NCI-H2227 treated with DMSO at 0.1 percent for 48 hours (cell line): ENCODE measurements at places on chromosomes 1 and 21.

GRCh38 chr1:94983171-94983739 is 56.3 kb upstream of the CNN3 start:
- DNase-seq: no peak

DNA sequence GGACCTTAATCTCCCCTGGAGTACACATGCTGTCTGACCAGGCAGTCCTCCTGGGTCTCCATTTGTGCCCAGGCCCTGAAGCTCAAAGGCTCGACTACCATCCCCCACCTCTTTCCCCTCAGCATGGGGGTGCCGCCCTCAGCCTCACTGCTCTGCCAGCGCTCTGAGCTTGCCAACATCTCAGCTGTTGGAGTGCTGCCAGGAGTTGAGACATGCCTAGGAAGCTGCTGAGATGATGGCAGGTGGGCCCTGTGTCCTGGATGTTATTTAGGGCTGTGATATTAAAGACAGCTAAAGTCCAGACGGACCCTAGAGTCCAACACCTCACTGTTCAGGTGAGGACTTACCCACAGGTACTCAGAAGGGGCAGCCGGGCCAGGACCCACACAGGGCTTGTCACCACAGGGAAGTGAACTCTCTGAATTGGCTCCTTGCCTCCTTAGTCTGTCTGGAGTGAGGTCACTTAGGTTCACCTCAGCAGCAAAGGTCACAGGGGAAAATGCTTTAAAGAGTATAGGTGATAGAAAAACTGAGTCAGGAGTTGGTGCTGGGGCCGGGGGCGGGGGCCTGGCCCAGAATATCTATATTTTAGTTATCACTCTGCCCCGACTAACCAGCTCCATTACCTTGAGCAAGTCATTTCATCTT is 19.7 kb upstream of the KCNC4 start:
- DNase-seq: no peak

GRCh38 chr1:3244927-3245315 is 175.9 kb downstream of the PRDM16 start:
- no peak for DNase-seq

- no peak for DNase-seq
Observed at GRCh38 chr1:196955926-196956325, 12.4 kb downstream of the CFHR2 start.

GRCh38 chr1:210505601-210506496 is 177.1 kb downstream of the HHAT start:
- DNase-seq: no peak

- no peak for DNase-seq
Observed at GRCh38 chr1:160859166-160859565, 3.5 kb downstream of the CD244 start.

DNA sequence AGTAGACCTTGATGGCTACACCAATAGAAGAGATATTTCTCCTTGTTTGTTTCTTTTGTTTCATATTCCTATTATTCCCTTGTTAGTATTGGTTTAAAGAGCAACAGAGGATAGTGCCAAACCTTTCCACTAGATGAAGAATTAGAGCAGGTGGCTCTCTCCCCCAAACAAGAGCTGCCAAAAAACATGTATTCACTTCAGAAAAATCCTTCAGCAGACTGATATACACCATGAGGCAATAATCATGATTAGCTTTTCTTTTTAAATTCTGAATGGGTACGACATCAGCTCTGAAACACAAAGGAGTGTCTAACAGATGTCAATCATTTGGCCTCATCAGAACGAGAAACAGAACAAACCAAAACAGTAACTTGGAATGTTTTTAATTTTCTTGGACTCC is 67.3 kb upstream of the MAP10 start:
- no peak for DNase-seq

DNA sequence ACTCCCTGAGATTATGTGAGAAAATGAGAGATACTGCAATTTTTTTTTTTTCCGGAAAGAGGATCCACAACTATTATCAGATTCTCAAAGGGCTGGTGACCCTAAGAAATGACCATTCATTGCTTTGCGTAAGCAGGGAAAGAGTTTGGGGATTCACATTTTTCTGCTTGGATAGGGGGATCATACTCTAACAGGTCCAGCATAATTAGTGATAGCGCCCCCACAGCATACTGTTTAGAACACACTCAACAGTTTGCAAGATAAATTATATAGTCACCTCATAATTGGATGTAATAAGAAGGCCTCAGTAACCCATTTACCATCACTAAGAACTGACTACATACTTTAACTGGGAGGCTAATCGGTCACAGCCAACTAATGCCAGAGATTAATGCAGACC is 1.9 kb downstream of the CCT3 start:
- DNase-seq: no peak

DNA sequence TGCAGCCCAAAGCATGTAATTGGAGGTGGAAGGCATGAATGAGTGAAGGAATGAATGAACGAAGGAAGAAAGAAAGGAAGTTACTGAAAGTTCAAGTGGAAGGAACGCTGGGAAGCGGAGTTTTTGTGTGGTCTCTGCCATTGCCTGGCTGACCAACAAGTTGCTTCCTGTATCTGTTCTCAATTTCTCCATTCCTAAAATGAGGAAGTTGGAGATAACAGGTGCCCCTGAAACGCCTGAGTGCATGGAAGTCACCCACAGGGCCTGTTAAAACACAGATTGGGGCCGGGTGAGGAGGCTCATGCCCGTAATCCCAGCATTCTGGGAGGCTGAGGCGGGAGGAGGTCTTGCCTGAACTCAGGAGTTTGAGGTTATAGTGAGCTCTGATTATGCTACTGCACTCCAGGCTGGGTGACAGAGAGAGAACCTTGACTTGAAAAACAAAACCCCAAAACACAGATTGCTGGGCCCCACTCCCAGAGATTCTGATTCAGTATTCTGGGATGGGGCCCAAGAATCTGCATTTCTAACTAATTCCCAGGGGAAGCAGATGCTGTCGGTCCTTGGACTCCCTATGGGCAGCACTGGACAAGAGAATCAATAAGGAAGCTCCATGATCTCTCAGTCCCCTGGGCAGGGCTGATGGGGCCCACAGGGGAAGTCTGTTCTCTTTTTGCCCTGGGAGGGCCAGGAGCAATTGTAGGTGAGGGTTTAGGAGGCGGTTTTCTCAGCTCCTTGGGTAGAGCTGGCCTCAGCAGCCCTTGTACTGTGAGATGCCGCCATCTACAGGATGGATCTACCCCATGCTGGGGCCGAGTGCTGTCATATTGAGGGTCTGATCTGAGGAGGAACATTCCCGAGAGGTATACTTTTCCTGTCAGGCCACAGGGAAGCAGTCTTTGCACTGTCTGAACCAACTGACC is 3.3 kb upstream of the CNR2 start:
- DNase-seq: peak; percentile 47

DNA sequence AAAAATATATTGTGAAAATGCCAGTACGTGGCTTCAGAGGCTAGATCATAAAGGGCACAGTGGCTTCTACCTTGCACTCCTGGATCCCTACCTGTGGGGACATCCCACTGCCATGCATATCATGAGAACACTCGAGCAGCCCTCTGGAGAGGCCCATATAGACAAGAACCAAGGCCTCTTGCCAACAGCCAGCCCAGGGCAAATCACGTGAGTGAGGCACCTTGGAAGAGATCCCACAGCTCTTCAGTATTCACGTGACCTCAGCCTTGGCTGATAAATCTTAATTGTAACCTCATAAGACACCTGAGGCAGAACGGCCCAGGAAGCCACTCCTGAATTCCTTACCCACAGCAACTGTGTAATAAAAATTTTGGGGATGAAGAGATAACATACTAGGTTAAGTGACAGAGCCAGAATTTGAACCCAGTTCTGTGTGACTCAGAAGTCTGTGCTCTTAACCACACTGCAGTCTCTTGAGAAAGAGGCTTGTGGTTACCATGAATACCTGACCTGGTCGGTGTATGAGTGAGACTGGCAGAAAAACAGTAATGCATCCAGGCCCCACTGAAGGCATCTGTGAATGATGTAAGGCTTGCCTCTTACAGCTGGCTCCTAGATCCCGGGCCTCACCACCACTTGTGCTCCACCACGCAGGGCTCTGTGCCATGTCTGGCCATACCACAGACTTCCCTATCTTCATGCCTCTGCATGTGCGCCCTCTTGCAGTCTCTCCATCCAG is 6.9 kb upstream of the A3GALT2 start:
- no peak for DNase-seq

GRCh38 chr21:33374450-33375096 is 28.6 kb upstream of the IFNGR2 start:
- no peak for DNase-seq

DNA sequence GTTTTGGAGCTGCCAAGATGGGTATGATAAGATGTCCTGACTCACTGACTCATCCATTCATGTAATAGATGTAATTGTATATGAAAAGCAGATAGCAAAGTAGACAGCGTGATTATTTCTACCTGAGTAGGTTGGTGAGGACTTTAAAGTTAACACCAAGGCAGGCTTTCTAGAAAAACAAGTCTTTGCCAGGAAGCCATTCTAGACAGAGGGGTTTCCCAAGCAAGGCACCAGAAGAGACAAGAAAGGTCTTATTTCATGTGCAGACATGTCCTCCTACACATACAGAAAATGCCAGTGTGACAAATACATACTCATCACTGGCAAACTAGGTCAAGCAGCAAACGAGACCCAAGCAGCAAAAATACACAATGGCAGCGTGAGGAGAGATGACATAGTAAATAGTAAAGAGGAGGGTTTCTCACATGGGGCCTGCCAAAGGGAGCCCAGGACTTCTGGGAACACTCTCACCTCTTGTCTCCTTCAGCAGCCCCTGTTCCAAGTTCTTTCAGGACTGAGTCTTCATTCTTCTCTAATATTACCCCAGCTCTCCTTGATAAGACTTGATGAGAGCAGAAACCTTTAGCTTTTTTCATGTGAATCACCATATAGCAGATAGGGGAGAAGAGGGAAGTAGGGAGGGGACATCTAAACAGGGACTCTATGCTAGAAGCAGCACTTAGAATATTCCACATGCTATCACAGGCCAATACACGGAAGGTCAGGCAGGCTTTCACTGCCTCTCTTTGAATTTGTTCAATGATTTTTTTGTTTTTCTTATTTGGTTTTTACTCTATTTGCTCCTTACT is 114.6 kb upstream of the ATP1B1 start:
- DNase-seq: no peak

DNA sequence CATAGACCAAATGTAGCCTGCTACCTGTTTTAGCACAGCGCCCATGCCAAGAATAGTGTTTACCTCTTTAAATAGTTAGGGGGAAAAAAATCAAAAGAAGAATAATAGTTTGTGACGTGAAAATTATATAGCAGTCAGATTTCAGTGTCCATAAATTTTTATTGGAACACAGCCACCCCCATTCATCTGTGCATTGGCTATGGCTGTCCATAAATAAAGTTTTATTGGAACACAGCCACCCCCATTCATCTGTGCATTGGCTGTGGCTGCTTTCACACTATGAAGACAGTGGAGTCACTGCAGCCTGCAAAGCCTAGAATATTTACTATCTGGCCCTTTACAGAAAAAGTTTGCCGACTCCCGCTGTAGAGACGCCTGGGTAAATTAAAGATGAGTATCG is 20.9 kb downstream of the EPHX1 start:
- DNase-seq: no peak

DNA sequence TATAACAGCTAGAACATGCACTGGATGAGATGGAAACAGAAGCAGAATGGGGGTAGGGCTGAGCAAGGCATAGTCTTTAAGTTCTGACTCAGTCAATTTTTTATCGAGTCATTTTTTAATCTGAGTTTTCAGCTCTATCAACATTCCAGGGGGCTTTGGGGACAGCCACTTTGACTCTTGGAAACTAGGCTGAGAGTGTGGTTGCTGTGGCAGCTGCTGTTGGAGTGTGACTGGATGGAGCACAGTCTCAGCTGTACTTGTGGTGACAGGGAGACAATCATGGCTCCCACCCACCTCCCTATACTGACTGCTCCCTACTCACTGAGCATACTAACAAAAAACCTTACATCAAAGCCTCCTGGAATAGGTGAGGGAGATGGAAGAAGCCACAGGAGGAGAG is 25.0 kb downstream of the GJA5 start:
- no peak for DNase-seq

DNA sequence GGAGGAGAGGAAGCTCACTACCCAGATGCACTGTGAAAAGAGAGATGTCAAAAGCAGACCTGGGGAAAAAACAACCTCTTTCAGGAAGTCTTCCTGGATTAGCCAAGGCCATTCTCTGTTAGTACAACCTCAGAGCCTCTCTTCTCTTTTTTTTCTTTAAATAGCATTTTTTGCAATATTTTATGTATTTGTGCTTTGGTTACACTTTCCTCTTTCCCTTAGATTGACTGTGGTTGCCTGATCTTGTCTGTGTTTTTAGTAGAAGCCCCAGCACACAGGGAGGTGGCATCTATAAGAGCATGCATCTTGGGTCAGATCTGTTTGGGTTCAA is 18.8 kb downstream of the SLC26A9 start:
- no peak for DNase-seq

DNA sequence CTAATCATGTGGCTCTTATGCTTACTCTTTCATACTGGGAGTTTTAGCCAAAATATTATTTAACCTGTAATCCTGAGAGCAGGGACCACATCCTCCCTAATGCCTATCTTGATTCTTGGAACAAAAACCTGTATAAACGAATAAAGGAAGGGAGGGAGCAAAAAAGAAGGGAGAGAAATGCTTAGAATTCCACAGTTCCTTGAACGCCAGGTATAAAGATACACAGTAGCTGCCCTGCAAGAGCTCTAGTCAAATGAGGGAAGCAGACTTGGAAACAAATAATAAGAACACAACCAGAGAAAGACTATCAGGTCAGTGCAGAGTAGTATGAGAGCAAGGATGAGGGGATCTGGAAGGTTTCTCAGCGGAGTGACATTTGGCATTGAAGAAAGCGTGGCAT is 116.3 kb downstream of the SLC30A10 start:
- DNase-seq: no peak

DNA sequence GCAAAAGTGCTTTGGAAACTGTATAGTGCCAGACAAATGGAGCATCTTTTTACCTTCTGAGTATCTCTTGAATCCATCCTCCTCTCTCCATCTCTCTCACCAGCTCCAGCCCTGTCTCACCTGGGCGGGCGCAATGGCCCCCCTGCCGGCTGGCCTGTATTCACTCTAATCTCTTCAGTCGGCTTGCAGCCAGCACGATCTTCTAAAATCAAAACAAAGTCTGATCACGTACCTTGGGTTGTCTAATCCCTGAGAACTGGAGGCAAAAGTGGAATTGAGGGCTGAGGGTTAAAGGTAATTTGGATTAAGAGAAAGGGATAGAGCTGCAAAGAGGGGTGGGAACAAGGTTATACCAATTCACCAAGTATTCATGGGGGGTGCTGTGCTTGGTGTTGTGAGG is 46.0 kb upstream of the LRRN2 start:
- no peak for DNase-seq
